ENCODE measurements at places on chromosomes 3 and 15. TPM values are rescaled to one million over a fixed set of nuclear protein-coding genes. Genes with fewer than 3 reads are reported as not detected.

- DNase-seq: no peak
Observed at GRCh38 chr15:43526261-43526930, 9.0 kb downstream of the MAP1A start.

GRCh38 chr15:77632534-77633133 lies at the start of gene LINGO1:
LINGO1 (minus strand) TSS chr15:77632912; CDS start chr15:77632315, 597 bp downstream.
- DNase-seq: no peak

- DNase-seq: no peak
Observed at GRCh38 chr3:8872261-8872660, 91.0 kb downstream of the RAD18 start.

- DNase-seq: no peak
Observed at GRCh38 chr15:90870354-90871138, 2.2 kb downstream of the FURIN start.

GRCh38 chr3:135325096-135325495 lies 530.0 kb downstream of the EPHB1 start:
- DNase-seq: no peak

- no peak for DNase-seq
Observed at GRCh38 chr3:68874551-68875348, 57.6 kb downstream of the TAFA4 start.

GRCh38 chr3:11544412-11545181 lies 99.1 kb downstream of the VGLL4 start:
- DNase-seq: peak; percentile 31

DNA sequence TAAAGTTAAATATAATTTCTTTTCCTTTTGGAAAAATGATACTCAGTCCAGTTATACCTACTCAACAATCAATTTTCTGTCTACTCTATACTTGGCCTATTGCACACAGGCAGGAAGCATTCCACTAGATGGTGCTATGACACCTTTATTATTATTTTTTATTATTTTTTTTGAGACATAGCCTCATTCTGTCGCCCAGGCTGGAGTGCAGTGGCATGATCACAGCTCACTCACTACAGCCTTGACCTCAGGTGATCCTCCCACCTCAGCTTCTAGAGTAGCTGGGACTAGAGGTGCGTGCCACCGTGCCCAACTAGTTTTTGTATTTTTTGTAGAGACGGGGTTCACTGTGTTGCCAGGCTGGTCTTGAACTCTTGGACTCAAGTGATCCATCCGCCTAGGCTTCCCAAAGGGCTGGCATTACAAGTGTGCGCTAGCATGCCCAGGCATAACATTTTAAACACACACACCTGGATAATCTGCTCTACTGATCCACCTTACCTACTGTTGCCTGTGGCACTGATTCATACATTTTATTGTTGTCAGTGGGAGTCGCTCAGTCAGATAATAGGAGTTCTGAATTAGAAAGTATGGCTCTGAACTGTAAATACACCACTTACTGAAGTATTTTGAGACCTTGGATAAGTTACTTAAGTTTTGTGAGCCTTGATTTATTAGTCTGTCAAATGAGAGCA lies 56.2 kb downstream of the EIF3J start:
- DNase-seq: no peak

GRCh38 chr3:7025581-7026300 lies 164.8 kb downstream of the GRM7 start:
- no peak for DNase-seq

- peak; percentile 40 for DNase-seq
Observed at GRCh38 chr3:138946663-138947494, at the start of the genes FOXL2 and FOXL2NB. FOXL2 (minus strand) TSS chr3:138947137; CDS start chr3:138946722, 415 bp downstream. FOXL2NB (plus strand) TSS chr3:138947217; CDS start chr3:138947365, 148 bp downstream.

GRCh38 chr3:186869253-186870100 lies 27.0 kb downstream of the ADIPOQ start:
- DNase-seq: no peak

DNA sequence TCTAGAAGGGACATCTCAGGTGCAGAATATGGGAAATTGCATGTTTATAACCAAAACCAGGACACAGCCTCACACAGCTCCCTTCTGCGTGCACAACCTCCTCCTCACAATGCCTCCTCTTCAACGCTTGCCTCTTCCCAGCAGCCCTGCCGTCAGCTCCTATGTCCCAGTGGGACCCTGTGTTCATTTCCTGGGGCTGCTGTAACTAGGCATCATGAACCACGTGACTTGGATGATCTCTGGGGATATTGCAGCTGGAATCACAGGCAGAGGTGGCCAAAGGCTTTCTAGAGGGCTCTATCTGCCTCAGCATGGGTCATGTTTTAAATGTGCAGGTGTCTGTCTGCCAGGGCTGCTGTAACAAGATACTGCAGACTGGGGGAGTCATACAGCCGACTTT lies 375.3 kb downstream of the OCA2 start:
- DNase-seq: no peak

- no peak for DNase-seq
Observed at GRCh38 chr3:171768281-171768900, 41.9 kb downstream of the PLD1 start.

DNA sequence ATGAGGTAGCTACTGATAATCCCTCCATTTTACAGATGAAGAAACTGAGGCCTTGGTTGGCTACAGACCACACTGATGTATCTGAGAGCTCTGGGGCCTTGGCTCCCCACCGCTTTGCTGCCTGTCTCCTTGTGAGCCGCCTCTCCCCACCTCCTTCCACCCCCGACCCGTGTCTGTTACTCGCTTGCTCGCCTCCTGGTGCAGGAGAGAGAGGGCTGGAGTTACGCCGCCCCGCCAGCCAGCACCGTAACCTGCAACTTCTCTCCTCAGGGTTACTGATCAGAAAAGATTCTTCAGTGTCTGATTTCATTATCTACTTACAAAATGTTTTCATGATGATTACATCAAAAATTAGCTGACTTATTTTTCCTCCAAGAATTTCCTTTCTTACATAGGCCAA lies 34.1 kb downstream of the TM2D3 start:
- DNase-seq: no peak

DNA sequence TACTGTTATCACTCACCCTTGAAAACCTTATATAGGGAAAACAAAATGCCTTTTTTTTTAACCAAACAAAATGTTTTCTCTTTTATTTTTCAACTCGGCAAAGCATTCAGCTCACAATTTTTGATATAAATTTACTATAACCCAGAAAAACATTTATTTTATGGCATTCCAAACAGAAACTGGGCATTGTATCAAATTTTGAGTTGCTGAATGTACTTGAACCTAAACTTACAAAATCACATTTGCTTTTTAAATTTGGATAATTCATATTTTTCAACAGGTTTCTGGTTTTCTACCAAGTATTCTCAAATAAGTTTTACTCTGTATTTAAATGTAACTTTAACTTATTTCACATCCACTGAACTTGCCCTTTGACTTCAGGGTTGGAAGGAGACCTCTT lies 405.6 kb downstream of the GRM7 start:
- no peak for DNase-seq

- peak; percentile 72 for DNase-seq
Observed at GRCh38 chr3:166446986-166447385, 609.8 kb upstream of the BCHE start.

RFTN1 gene
- 5.4 TPM for total RNA-seq

TM4SF18 gene
- total RNA-seq: 0.39 TPM

TMEM40 gene
- 0.10 TPM for total RNA-seq

FBXL22 gene
- total RNA-seq: not detected

GUCA1C gene
- not detected for total RNA-seq

ARRDC4 gene
- 6.9 TPM for total RNA-seq

TLR9 gene
- not detected for total RNA-seq

CEP19 gene
- total RNA-seq: 6.2 TPM

SACM1L gene
- 23.0 TPM for total RNA-seq

DNAH12 gene
- not detected for total RNA-seq

ISLR2 gene
- total RNA-seq: not detected

ALG3 gene
- 110 TPM for total RNA-seq

CLDN18 gene
- not detected for total RNA-seq

MOBP gene
- total RNA-seq: not detected
